Activated CD4-positive, CD25-positive, alpha-beta regulatory T cell treated with anti-CD3 and anti-CD28 coated beads, Interleukin-2, amount 50 U/mL, for 72 hours (primary cell): ENCODE measurements at places on chromosomes 16 and 17.
A peak's percentile ranks its signal among the peaks of the same experiment; 100 is the strongest.

DNA sequence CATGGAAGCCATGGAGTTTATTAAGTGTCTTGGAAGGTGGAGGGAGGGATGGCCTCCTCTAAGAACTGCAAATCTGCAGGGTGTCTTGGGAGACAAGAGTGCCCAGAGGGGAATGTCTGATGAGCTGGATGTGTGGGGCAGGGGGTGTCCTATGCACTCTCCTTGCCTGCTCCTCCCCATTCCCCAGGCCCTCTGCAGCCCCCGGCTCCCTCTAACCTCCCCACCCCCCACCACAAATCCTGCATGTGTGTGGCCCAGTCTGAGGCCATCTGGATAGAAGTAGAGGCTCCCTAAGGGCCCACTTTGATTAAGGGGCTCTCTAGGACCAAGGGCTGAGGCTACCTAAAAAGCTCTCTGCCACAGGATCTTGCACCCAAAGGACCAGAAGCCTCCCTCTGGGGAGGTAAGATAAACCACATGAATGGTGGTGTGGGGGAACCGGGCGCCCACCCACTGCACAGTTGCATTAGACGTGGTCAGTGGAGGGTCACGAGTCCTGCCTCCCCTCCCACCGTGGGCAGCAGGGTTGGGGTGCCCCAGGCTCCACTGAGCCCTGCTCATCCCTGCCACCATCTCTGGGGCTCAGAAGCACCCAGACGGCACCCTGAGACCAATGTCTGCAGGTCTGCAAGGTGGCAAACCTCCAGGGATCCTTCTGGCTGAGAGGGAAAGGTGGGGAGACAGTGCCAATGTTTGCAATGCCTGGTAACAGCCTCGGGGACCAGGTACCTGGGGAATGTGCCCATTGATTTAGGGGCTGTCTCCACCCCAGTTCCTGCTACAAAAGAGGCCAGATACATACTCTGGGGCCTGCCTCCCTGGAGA lies 618 bp downstream of the AANAT start:
- DNase-seq, result no peak

DNA sequence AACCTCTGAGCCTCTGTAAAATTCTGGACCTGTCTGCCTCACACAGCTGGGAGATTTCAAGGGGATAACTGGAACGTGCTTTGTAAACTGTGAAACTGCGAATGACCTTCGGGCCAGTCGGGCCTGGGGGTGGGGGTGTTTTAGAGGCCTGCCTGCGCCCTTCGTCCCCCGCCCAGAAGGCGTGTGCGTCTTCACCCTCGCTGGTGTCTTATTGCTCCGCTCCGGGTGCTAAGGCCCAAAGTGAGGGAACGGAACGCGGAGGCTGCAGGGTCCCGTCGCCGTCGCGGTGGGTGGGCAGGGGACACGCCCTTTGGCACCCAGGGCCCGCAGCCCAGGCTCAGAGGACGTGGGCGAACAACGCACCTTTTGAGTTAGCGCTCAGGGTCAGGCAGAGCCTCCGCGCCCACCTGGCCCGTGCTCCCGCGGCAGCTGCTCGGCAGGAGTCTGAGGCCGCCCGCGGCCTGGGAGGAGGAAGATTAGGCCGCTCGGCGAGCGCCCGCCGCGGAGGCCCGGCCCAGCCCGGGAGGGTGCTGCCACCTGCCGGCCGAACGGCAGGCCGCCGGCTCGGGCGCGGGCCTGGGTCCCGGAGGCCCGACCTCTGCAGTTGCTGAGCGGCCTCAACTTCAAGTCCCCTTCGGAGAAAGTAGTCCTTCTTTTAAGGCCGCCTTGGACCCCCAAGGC lies 29.7 kb downstream of the DCAKD start:
- DNase-seq, result peak; percentile 78

DNA sequence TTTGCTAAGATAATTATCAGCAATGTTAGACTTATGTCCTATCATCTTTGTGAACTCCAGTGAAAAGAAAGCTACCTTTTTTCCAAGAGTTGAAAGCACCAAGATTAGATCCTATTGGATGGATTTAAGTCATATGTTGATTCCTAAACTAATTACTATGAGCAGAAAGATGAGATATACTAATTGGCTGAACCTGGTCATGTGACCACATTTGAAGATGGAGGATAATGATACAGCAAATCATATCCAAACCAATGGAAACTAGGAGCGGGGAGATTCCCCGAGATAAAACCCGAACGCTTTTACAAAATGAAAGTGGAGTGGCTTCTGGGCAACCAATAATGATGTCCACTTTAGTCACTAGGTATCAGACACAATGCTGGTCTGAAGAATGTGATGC lies 1060.2 kb upstream of the EEF2KMT start:
- DNase-seq, result no peak

DNA sequence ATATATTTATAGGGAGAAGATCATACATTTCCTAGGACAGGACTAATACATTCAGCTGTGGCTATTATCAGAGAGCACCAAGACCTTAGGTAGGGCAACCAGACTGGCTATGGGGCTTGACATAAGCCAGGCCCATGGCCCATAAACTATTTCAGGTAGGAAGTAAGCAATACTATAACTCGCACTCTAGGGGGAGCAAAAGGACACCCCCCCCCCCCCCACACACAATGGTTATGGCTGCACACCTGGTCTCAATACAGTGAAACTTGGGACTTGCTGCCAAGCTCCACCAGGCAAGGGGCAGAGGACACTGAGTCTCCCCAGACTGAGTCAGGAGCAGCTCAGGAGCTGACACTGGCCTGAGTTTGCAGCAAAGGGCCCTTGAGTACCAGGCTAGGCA lies 348.9 kb upstream of the ASIC2 start:
- DNase-seq, result no peak

- no peak for DNase-seq
Observed at GRCh38 chr17:66310528-66311148, 8.2 kb downstream of the PRKCA start.

DNA sequence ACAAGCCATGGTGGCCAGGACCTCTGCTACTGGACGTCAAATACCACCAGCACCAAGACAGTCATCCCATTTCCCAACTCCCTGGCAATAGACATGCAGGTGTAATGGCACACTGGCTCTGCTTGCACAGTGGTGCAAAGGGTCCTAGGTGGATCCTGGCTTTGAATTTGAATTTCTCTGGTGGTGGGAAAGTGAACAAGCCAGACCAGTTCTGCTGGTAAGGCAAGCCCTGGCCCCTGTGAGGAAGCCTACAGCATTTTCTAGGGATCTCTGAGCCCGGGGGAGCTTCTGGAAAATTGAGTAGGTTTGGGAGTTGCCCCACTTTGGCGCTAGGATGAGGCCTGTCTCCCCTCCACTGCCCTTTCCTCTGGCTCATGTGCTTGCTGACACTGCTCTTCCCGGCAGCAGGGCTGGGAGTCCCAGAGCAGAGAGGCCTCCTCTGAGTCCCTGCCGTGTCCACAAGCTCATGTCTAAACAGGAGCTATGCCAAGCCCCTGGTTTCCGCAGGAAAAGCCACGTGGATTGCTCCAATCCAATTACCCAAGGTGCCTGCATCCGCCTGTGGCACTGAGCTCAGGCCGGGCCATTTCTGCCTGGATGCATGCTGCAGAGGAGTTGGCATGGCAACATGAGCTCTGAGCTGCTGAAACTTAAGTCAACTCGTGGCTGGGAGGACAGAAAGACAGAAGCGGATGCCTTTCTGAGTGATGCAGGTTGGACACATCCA lies 67.0 kb downstream of the PRMT7 start:
- no peak for DNase-seq

DNA sequence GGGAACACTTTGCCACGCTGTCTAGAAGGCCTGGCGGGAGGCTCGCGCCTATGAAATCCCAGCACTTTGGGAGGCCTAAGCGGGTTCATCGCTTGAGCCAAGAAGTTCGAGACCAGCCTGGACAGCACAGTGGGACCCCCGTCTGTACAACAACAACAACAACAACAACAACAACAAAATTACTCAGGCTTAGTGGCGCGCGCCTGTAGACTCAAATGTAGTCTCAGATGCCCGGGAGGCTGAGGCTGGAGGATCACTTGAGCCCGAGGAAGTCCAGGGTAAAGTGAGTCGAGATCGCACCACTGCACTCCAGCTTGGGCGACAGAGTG lies 297 bp upstream of the SLFN13 start:
- DNase-seq, result no peak

- no peak for DNase-seq
Observed at GRCh38 chr17:497241-498034, 144.8 kb upstream of the RPH3AL start.

- DNase-seq, result no peak
Observed at GRCh38 chr16:82037666-82038065, 2.6 kb downstream of the HSD17B2 start.

GRCh38 chr17:78817123-78817522 lies 23.5 kb downstream of the USP36 start:
- DNase-seq, result no peak

DNA sequence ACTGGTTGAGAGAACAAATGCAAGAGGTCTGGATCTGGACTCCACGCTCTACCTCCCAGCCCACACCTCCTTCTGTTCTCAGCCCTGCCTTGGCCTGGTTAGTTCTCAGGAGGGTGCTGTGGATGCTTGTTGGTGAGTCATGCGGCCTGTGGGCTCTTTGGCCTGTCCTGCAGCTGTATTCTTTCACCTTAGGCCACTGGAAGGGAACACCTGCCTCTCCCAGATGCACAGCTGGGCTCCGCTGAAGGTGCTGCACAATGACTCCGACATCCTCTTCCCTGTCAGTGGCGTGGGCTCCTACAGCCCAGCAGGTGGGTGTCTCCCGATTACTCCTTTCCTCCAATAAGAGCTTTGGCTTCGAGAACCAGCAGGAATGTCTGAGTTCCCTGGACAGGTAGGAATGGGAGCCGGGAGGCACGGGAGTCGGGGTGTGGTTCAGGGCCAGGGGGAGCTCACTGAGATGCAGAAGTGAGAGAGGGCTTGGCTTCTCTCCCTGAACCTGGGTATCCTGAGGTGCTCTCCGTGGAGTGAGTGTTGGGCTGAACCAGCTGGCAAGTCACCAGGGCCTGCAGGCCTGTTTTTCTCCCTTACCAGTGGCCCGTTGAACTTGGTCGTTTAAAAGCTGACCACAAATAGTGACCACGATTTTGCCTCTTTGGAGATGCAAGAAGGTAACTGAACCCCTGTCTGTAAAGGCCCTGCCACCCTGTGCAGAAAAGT lies 85.0 kb downstream of the SNX29 start:
- DNase-seq, result no peak

- DNase-seq, result no peak
Observed at GRCh38 chr17:48374650-48375230, 55.3 kb downstream of the SKAP1 start.

DNA sequence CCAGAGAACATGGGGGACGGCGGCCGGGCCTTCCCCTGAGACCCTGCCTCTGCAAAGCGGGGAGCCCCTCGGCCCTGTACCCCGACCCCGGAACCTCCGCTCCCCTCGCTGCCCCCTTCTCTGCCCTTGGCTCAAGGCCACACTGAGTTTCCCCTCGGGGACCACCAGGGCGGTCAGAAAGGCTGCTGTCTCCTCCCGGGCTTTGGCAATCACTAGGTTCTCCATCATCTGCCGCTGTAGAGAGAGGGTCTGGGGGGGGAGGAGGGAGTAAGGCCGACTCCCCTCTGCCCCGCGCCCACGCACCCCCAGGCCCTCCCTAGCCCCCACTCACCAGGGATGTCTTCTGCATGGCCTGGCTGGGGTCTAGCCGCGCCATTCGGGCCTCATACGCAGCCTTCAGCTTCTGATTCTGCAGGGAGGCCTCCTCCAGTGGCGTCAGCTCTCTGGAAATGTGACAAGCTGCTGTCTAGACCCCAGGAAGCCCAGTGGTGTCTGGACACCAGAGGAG lies 8.4 kb downstream of the VPS9D1 start:
- DNase-seq, result no peak

DNA sequence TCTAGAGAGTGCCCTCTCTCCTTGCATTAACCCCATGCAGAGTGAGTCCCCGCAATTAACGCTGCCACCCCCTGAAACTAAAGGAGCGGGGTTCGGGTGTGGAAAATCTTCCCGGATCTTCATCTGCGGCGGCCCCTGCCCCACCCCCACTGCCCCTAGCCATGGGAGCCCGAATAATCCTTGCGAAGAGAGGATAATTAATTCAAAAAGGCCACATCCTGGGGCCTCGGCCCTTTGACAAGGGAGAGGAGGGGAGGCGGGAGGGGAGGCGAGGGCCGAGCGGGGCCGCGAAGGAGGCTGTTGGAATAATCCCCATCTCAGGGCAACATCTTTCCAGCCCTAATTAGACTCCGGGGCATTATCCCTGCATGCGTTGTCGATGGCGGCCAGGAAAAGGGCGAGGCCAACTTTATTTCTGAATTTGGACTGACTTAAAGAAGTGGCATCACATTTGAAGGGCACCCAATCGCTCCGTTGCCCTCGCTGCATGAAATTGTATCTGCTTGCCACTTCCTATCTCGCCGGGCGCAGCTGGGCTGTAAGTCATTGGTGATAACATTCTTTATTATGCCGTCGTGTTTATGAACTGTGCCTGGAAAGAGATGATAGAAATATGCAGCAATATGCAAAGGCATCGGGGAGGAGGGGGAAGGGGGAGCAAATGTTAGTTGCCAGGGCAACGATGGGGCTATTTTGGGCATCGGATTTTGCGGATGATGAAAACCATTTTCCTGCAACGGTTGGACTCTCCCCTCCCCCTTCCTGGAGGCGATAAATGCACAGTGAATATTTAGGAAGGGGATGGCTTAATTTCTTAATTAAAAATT lies 387.1 kb upstream of the TNRC6C start:
- DNase-seq, result no peak

DNA sequence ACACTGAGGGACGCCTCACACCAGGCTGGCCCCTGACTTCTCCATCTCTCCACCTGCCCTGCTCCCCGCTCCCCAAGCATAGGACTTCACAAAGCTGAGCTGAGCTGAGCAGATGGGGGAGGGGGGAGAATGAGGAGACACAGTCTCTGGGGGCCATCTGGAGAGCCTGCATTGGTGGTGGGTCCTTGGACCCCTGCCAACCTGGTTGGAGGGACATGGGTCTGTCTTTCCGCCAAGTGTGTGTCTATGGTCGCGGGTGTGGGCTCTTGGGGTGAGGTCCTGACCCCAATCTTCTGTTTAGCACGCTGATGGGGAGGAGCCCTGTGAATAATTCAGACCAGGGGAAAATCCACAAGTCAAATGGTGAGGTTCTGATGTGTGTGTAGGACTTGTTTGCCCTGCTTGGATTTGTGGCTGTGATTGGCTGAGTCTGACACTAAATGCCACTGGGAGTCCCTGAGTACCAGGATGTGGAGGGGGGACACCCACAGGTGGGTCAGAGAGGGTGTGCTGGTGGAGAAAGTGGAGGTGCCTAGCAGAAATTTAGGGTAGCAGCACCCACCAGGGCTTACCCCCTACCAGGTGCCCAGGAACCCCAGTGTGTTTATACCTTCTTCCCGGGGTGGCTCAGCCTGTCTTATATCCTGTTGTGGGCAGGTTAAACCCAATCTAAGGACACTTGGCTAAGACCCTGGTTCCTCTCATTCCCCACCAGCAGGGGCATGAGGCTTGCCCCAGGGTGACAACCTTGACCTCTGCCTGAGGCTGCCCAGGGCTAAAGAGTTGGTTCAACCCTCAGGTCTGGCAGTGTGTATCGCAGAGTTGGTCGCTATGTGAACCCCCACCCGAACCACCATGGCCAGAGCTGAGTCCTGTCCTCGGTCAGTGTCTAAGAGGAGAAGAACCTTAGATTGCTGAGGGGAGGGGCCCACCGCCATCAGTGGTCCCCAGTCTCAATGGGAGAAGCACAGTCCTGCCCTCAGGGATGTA lies 2.1 kb downstream of the FMNL1 start:
- DNase-seq, result peak; percentile 60

- no peak for DNase-seq
Observed at GRCh38 chr17:76142039-76142584, 1.1 kb upstream of the FOXJ1 start.
